ENCODE measurements at places on chromosomes 16 and 17.

GRCh38 chr16:48011878-48012658 is 143.7 kb downstream of the ABCC12 start:
- no peak for DNase-seq

GRCh38 chr16:58418026-58418425 is 25.8 kb downstream of the GINS3 start:
- DNase-seq = no peak

GRCh38 chr17:17569691-17570090 is 21.8 kb downstream of the PEMT start:
- DNase-seq = no peak

DNA sequence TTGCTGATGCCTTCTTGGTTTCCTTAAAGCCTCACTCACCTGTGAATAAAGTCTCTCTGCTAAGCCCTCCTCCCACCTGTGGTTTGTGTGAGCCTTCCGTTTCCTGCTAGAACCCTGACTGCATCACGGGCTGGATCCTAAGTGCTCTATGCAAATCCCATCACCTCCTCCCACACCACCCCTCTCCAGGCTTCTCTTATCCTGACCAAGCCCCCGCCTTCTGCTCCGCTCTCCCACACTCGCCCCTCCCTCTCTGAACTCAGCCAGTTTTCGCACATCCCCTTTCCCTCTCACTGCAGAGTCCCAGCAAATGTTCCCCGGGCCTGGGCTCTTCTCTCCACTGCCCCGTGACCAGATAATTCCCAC is 51.8 kb downstream of the PIMREG start:
- DNase-seq = no peak

- no peak for DNase-seq
Measured at GRCh38 chr16:89922477-89922883, 662 bp upstream of the TUBB3 start.

GRCh38 chr16:25298165-25298872 is 40.7 kb upstream of the ZKSCAN2 start:
- no peak for DNase-seq

GRCh38 chr16:55730115-55730514 is 74.3 kb downstream of the SLC6A2 start:
- DNase-seq = no peak

GRCh38 chr16:58056580-58056979 is 31.0 kb downstream of the MMP15 start:
- no peak for DNase-seq

GRCh38 chr17:36212966-36213365 is 2.1 kb downstream of the CCL4L2 start:
- DNase-seq = no peak

- no peak for DNase-seq
Measured at GRCh38 chr17:41553987-41554680, 17.7 kb downstream of the KRT9 start.

DNA sequence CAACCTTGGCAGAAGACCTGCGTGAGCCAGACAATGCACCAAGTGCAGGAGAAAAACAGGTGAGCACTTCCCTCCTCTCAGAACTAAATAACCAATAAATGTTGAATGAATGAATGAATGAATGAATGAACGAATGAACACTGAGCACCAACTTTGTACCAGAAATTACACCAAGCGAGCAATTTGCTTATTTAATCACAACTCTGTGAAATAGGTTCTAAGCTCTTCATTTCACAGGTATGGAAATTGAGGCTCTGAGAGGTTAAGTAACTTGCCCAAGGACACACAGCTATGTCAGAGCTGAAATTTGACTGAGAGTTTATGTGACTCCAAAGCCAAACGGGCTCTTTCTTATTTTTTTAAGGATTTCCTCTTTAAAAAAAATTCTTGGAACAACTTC is 38.0 kb downstream of the TMEM132E start:
- no peak for DNase-seq

GRCh38 chr16:17970816-17971331 is 365.7 kb downstream of the NPIPA8 start:
- no peak for DNase-seq

DNA sequence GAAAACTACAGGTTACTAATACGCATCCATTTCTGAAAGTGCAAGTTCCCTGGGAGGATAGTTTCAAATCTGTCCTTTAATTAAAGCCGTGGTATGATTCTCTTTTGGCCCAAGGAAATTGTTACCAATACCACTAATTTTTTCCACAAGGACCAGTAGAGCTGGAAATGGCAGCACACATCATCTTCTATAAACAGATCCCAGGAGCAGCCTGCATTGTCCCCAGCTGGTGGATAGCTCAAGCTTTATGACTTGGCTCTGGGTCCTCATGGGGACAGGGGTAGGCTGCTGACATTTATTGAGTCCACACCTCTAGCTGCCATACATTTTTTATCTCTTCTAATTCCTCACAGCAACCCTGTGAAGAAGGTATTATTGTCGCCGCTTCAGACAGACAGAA is 35.8 kb upstream of the BHLHA9 start:
- no peak for DNase-seq

DNA sequence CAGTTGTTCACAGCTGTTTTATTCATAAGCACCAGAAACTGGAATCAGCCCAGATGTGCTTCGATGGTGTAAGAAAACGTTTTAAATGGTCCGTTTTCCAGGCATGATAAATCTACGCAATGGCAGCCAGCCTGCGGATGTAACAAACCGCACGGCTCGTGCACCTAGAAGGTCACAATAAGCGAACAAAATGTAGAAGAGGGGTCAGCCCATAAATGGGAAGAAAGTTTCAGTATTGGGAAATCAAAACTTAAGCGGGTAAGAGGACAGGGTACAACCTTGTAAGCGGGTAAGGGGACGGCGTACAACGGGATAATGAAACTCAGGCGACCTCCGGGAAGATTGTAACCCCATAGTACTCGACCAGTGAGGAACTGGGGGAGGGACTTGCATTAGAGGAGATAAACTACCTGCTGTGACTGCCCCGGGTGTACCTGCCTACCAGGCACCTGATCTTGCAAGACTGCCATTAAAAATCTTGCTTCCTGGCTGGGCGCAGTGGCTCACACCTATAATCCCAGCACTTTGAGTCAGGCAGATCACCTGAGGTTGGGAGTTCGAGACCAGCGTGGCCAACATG is 66.6 kb downstream of the ANKRD11 start:
- DNase-seq = no peak

DNA sequence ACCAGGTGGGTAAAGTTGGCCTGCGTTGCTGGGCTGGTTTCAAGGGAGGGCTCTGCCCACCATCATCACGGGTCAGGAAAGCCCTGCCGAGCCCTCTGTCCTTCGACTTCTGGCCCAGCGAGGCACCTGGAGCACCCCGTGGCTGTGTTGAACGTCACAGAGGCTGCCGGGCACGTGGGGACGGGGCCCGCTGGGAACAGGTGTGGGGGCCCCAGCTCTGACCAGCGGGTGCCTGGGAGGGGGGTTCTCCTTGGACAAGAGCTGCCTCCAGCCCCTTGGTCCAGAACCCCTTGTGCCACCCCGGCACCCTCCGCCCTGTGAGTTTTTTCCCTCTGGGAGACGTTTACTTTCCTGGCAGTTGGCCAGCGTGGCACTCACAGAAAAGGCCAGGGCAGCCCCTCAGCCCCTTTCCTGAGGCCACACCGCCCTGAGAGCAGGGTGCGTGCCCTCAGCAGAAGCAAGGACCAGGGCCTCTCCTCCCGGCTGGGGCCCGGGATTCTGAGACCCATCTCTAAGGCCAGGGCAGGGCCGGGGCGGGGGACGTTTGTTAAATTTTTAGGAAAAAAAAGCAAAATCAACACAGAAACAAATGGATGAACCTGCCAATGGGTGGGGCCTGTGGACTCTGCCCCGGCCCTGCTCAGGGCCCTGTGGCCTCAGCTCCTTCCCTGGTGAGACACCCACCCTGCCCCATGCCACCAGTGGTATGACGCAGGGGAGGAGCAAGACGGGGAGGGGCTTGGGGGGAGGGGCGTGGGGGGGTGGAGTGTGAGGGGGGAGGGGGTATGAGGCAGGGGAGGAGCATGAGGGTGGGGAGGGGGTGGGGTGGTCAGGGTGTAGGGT is 31.3 kb upstream of the GNG13 start:
- DNase-seq = no peak

DNA sequence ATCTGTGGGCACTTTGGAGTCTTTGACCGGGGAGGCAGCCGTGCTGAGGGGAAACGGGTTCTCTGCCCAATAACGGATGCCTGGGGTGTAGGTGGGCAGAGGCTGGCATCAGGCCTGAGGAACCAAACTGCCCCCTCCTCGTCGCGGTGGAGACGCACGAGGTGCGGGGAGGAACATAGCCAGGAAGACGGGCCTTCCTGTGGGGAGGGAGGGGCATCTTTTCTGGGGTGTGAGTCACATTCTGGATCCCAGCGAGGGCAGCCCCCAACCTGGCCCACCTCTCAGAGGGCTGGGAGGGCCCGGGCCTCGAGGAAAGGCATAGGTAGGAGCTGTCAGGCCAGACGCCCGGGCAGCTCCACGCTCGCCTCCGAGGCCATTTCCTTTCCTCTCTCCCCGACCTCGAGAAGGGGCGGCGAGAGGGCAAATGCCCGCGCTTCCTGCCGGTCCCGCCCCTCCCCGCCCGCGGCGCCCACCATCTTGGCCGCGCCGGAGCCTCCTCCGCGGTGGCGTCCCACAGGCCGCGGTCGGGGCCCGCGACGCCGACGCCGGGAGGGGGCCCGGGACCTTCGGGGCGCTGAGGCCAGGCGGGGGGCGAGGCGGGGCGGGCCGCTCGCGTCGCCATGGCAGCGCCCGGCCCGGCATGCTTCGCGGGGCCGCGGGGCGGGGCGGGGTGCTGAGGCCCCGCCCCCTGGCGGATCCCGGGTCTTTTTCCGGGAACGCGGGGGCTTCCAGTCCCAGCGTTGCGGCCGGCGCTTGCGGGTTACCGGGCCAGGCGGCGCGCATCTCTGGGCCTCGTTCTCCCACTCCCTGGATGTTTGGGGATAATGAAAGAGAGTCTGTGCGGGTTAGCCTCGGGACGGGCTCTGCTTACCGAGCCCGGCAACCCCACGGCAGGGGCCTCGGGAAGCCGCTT is 13.2 kb downstream of the RAI1 start:
- DNase-seq = peak; percentile 63

DNA sequence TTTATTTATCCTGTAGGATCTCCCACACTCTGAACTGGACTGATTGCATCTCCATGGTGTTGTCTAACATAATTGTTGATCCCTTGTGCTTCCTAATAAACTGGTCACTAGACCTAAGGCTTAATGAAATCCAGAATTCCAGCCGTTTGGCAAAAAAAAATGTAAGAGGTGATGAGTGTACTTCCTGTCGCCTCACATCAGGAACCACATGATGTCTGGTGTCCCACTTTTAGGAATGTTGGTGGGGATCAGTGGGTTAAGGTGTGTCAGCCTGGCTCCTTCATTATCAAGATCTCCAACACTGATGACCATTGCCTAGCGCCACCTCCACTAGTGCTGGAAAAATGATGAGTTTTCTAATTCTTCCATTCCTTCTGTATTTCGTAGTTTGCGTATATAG is 18.6 kb upstream of the LONP2 start:
- DNase-seq = no peak

GRCh38 chr17:50820651-50821050 is 14.7 kb upstream of the WFIKKN2 start:
- DNase-seq = no peak

DNA sequence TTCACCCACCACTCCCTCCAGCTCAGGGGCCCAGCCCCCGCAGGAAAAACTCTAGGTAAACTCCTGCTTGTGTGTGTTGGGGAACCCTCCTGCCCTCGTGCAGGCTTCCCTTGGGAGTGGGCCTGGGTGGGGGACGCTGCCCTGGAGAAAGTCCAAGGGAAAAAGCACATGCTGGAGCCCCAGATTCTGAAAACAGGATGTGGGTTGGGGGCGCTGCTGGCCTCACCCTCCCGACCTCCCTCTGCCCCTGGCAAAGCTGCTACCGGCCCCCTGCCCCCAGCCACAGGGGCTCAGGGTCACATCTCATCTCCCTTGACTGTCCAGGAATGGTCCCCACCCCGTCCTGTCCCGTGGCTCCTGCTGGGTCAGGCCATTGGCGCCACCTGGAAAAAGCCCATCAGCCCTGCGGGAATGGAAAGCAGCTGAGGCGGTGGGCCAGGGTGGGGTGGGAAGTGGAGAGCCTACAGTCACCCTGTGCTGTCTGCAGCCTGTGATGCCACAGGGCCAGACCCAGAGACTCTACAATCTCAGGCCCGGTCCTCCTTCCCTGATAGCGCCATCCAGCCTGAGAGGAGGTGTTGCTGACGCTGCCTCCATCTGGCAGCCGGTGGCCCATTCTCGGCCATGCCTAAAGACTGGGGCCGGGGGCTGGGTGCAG is 2.5 kb upstream of the GJD3 start:
- no peak for DNase-seq

DNA sequence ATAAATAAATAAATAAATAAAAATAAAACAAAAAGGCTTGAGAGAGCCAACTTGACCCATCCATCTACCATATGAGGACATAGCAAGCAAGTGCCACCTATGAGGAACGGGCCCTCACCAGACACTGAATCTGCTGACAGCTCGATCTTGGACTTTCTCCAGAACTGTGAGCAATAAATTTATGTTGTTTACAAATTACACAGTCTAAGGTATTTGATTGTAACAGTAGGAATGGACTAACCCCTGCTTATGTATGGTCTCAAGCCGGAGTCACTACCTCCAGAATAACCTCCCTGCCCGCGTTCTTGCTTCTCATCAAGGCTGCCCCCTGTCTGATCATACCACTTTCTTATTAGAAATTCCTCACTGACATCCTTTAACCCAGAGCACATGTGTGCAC is 9.9 kb downstream of the SLC5A11 start:
- DNase-seq = no peak

DNA sequence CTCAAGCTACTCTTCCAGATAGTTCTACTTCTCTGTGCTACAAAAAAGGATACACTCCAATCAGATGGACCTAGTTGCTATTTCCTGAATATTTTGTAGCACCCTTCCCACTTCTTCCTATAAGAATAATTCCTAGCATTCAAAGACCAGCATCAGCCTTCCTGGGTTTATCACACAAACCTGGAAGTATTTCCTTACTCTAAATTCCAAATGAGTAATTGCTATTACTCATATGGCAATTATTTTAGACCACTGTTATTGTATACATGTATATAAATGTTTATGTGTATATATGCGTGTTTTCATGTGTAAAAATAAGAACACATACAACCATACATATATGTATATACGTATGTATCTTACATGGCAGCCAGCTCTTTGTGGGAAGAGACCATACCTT is 130.6 kb downstream of the MYO1D start:
- no peak for DNase-seq

GRCh38 chr16:68605746-68606145 is 39.4 kb upstream of the CDH3 start:
- DNase-seq = no peak

GRCh38 chr17:7629939-7630571 is at the start of gene SHBG:
SHBG (plus strand) TSS chr17:7630135; CDS start chr17:7630173, 38 bp downstream.
- no peak for DNase-seq

GRCh38 chr16:86862595-86863280 is 284.4 kb downstream of the FOXL1 start:
- no peak for DNase-seq

DNA sequence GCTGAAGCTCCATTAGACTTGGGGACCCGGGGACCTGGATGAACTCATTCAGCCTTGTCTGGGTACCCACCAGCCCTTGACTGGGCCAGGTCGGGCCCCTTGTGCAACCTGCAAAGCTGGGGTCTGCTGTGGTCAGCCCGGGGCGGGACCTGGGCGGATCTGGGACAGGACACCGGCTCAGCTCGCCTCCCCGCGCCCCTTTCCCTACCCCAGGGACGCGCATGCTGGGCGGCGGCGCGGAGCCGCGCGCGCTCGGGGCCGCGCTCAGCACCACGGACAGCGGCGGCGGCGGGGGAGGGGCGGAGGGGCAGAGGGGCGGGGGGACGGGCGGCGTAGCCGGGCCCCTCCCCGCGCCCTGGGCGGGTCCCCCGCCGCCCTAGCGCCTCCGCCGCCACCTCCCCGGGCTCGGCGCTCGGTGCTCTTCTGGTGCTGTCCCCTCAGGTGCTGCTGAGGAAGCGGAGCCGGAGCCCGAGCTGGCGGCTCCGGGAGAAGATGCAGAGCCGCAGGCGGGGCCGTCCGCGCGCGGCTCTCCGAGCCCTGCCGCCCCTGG is 7.4 kb downstream of the ACD start:
- DNase-seq = no peak

Data from stimulated activated CD4-positive, alpha-beta T cell treated with anti-CD3 and anti-CD28 coated beads, Interleukin-12 subunit alpha, Interleukin-12 subunit beta, amount 100 ng/mL, for 4 hours (primary cell).